Natural killer cell treated with Interleukin-12 subunit alpha and Interleukin-12 subunit beta and Interleukin-15 and Interleukin-18, amount 100 ng/mL, for 72 hours (primary cell): ENCODE measurements at places on chromosomes 1 and 21. TPM values are rescaled to one million over a fixed set of nuclear protein-coding genes. Genes with fewer than 3 reads are reported as not detected.

DNA sequence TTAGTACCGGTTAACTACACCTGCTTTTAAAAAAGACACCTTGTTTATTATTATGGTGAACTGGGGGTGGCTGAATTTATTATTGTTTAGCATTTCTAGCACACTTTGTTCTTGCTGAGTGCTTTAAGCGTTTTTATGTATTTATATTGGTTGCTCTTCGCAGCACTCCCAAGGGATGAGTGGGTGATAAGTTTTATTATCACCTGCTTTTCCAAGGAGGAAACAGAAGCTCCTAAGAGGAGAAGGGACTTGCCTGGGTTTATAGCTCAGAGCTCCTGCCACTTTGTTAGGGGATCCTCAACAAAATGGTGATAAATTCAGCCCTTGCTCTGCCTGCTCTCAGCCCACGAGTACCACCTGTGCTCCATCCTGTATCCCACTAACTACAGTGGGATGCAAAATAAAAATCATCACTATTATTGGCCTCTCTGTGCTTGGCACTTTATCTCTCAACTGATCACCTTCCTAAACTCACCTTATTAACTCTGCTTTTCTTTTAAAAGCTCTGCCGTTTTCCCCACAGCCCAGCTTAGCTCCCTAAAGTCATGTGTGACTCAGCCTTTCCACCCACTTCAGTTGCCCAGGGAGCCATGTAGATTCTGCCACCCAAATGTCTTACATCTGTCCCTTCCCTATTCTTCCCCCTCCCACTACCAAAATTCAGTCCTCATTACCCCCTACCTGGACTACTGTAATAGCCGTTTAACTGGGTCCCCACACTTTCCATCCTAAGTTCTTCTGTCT, 44.5 kb downstream of the BCL9 start:
- no peak for DNase-seq

GRCh38 chr1:95002540-95003432, 70.0 kb downstream of the ALG14 start:
- DNase-seq = no peak

DNA sequence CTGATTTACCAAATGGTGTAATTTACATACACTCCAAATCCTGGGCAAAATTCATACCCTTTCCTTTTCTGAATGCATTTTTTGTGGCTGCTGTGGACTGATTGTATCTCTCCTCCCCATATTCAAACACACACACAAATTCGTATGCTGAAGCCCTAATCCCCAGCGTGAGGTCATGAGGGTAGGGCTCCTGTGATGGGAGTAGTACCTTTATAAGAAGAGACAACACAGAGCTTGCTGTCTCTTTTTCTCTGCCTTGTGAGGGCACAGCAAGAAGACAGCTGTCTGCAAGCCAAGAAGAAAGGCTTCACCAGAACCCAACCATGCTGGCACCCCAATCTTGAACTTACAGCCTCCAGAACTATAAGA, 24.4 kb downstream of the DUSP10 start:
- DNase-seq = no peak

The UMODL1 gene
- not detected for total RNA-seq

DNA sequence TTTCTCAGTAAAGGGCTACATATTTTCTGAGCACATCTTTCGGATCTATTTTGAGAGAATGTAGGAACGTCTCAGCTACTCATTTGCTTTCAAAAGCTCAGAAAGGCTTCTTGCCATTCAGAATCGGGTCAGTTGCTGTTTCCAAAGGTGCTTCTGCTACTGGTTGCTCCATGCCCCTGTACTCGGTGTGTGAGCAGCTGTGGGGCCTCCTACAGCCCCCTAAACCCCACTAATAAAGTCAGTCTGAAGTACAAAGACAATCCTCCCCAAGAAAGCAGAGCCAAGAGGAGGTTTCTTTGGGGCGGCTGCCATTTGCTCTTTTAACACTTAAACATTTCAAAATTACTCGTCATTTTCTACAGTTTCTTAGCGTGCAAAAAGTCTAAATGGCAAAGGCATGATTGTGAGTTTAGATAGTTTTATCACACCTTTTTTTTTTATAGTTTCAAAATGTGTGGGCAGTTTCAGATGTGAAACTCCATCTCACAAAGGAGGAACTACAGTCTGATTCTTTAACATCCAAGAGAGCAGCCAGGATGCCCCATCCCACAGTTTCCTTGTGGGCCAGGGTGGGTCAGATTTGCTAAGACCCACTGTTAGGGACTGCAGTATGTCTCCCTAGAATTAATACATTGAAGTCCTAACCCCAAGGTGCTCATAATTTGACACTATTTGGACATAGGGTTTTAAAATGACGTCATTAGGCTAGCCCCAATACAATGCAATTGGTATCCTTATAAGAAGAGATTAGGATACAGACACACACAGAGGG, 4.1 kb downstream of the RUNX1 start:
- DNase-seq = no peak

- DNase-seq = no peak
Measured at GRCh38 chr1:170887726-170888125, 47.6 kb upstream of the MROH9 start.

The CHI3L1 gene
- 1.6 TPM for total RNA-seq
